ENCODE measurements at places on chromosomes 4 and X. TPM values are rescaled to one million over a fixed set of nuclear protein-coding genes. Genes with fewer than 3 reads are reported as not detected.

The HS6ST2 gene
- total RNA-seq: 0.62 TPM

The ABCE1 gene
- 172 TPM for total RNA-seq

The HELQ gene
- total RNA-seq: 10.1 TPM

The MUC7 gene
- total RNA-seq: not detected

The SUPT20HL2 gene
- total RNA-seq: not detected

The UNC5C gene
- 0.07 TPM for total RNA-seq

The RAB33B gene
- 6.0 TPM for total RNA-seq

The WNK3 gene
- 0.74 TPM for total RNA-seq
